Activated CD4-positive, alpha-beta T cell treated with anti-CD3 and anti-CD28 coated beads, Interleukin-2, amount 50 U/mL, for 4 hours (primary cell): ENCODE measurements at places on chromosomes 7 and 10.
A peak's percentile ranks its signal among the peaks of the same experiment; 100 is the strongest.

DNA sequence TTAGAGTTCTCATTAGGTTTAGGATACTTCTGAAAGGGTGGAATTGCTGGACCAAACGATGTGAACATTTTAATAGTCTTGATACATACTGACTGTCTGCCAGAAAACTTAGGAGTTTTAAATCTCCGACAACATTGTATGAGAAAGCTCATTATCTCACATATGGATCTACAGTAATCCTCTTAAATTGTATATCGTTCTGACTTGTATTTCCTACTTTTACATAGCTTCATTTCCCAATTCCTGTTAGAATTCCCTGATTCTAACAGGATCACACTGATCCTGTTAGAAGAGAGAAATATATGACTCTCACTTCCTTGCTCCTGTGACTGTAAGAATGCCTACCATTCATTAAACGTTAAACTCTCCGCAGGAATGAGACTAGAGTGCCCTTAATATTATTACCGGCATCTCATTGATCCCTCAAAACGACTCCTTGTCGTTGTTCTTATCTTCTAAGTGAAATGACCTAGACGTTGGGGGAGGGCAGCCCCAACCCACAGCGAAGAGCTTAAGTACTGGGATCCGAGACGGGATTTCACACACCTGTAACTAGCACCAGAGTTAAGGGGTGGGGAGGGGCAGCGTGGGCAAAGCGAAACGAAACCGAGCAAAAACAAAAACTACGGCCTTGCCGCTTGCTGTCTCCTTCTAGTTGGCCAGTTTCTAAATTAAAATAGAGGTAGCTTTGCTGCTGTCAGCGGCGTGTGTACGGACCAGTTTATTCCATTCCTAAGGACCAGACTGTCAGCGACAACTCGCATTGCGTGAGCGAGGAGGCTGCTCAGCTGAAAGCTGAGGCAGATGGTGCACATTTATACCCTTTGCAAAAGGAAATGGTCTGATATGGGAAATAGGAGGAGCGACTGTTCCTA lies 678 bp upstream of the TMEM106B start:
- peak; percentile 47 for DNase-seq

GRCh38 chr10:79316671-79317431 lies 30.4 kb upstream of the PPIF start:
- no peak for DNase-seq

- no peak for DNase-seq
Measured at GRCh38 chr7:106346678-106347217, 62.0 kb upstream of the NAMPT start.

DNA sequence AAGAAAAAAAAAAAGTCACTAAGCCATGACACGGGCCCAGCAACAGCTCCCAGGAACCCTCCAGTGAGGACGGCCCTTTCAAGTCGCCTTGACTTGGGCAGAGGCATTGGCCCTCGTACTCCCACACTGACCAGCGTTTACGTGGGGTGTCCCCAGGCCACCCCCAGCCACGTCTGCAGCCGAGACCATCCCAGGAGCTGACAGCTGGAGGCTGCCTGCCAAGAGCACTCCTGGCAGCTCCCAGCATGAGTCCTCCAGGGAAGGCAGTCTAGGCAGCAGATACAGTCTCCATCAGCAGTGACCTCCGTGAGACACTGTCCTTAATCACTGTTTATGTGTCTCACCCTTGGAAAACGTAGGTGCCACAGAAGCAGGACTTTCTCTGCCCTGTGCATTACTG lies 86.5 kb downstream of the PROSER2 start:
- DNase-seq = no peak

DNA sequence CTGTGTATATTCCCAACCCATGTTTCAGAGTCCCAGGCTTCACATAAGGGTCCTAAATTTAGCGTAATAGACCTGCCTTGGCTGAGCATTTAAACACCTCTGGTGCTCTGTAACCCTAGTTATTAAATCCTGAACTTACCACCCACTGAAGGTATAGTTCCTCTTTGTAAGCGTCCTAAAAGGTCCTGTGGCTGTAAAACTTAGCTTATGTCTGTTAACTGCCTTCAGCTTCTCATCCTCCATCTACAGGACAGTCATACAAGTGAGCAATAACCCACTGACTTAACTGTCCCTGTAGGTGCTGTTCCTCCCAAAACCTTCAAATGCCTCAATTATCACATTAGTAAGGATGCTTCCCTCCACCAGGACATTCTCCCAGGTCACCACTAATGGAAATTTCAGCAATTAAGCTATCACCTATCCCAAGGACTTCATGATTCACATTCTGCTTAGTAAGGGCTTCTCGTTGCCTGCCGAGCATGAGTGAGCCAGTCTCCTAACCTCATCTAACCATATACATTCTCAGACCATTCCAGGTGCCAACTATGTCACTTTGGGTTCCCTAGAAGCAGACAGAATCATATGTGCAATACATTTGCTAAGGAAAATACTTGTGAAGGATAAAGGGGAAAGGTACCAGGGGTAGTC lies 55.8 kb downstream of the CASD1 start:
- DNase-seq = no peak

- no peak for DNase-seq
Measured at GRCh38 chr10:114632869-114633715, 25.0 kb downstream of the ABLIM1 start.

- no peak for DNase-seq
Measured at GRCh38 chr10:69817078-69817581, 15.4 kb downstream of the COL13A1 start.

- no peak for DNase-seq
Measured at GRCh38 chr7:4768597-4769569, 6.5 kb upstream of the AP5Z1 start.

- no peak for DNase-seq
Measured at GRCh38 chr10:71337219-71337701, 18.2 kb downstream of the SLC29A3 start.

- DNase-seq = no peak
Measured at GRCh38 chr10:77016278-77016815, 621.3 kb downstream of the KCNMA1 start.

- no peak for DNase-seq
Measured at GRCh38 chr10:46229144-46229563, 57.6 kb upstream of the ANTXRL start.

DNA sequence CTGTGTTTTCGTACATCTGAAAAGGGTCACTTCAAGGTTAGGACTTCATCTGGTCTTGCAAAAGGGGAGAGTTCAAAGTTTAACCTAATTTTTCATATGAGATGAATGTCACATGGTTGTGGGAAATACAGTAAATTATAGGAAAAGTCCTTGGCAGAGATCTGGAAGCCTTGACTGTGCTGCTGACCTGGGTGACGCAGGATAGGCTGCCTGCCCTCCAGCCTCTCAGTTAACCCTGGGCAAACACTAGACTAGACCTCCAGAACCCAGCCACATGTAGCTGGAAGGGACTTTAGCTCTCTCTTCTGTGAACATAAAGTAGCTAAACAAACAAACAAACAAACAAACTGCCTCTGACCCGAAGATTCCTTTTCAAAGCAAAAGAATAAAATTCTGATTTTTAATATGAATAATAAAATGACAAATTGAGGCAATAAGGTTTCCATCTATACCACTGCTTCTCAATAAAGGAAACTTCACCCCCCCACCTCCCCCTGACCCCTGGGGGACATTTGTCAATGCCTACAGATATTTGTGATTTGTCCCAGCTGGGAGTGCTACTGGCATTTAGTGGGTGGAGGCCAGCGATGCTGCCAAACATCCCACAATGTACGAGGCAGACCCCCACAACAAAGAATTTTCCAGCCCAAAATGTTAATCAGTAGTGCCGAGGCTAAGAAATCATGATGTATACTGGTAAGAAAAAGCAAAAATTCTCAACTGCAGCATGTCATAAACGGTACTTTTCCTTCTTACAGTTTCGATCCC lies 75.2 kb upstream of the PRR15 start:
- DNase-seq = no peak

DNA sequence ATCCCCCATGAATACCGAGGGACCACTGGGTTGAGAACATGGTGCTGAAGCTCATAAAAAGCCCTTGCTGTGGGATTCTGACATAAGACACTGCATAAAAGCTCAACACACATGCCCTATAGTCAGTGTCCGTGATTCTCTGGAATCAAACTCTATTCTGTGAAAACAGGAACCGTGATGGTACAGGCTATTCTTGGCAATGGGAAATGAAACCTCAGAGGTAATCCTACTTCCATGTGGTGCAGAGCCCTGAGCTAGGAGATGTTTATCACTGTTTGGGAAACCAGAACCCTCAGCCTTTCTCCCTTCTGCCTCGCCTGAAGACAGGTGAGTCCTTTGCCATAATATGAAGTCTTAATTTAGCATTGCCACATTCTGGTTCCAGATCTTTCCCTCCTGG lies 80.8 kb upstream of the PRSS1 start:
- DNase-seq = no peak

GRCh38 chr7:44564606-44565005 lies 9.1 kb downstream of the DDX56 start:
- no peak for DNase-seq

DNA sequence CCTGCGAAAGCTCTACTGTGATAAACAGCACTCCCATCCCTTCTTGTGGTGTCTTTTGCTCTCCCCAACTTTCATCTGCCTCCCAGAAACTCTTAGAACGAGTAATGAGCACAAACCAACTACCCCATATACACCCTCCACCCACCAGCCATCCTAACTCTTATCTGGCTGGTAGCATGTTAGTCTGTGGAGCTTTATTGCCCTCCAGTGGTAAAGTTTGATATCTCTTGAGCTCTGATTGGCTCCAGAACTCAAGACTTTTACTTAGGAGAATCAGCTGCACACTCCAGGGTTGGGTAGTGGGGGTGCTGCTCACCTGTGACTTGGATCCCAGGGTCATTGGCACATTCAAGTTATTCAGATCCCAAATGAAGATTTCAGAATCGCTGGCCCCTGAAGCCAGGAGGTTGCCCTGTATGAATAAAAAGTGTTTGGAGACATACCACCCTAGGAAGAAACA lies 10.9 kb downstream of the SEC31B start:
- DNase-seq = peak; percentile 28

GRCh38 chr10:96835899-96836298 lies 3.8 kb downstream of the LCOR start:
- DNase-seq = no peak

GRCh38 chr10:127976286-127976685 lies 69.4 kb downstream of the PTPRE start:
- DNase-seq = no peak

- DNase-seq = no peak
Measured at GRCh38 chr7:23594879-23595604, 2.1 kb upstream of the CCDC126 start.

- DNase-seq = no peak
Measured at GRCh38 chr7:85730012-85730411, 543.2 kb upstream of the SEMA3D start.

DNA sequence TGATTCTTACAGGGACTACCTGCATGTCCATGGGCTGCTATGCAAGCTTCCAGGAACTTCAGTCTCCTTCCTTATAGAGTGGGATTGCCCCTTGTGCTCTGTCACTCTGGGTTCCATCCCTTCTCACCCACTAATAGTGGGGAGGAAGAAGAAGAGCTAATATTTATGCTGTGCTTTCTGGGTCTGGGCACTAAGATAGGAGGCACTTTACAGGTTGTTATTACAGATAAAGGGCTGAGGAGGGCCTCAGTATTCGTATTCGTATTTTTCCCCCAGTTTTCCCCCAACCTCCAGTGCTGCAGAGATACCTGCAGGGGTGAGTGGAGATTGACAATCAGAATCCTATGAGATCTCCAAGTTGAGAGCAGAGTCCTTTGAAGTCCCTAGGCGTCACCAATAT lies 14.2 kb downstream of the HK1 start:
- DNase-seq = no peak

DNA sequence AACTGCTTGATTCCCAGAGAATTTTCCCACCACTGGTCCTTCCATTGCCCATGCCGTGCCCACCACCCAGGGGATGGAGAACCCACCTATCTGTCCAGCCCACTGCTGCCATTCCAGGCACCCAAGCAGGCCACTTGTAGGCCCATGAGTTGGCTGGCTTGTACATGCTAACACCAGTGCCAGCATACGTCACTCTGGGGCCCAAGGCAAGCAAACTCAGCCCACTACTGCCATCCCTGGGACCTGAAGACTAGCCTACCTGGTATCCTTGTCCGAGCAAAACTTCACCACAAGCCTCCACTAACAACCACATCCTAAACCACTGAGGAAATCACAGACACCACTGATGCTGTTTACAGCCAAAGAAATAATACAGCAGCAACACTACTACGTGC lies 44.7 kb upstream of the CDK6 start:
- DNase-seq = no peak

- no peak for DNase-seq
Measured at GRCh38 chr10:53358536-53358935, 586.0 kb upstream of the MBL2 start.

- DNase-seq = no peak
Measured at GRCh38 chr7:30713392-30713791, 31.1 kb upstream of the CRHR2 start.

GRCh38 chr10:97759158-97759887 lies 12.5 kb downstream of the SFRP5 start:
- DNase-seq = peak; percentile 35

DNA sequence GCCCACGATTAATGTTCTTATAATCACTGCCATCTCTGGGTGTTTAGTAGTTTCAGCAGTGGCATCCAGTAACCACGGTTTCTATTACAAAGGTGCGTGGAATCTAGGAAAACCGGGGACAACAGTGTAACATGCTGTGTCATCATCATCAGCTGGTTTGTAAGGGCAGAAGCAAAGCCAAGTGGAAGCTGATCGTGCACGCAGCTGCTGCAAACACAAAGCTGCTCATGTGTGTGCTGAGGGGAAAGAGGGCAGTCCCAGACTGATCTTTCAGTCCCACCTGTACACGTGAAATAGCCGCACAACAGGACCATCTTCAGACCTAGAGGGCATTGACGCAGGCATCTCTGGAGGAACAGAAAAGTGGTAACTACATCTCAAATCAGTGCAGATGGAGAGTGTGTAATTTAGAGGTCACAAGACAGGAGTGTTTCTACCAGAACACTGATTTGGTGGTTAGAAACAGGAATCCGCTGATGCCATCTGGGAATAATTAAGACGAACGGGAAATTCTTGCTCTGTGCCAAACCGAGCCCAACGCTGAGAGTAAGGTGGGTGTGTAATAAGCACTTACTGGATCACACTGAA lies 13.4 kb downstream of the ANKRD16 start:
- DNase-seq = no peak
